ENCODE measurements at places on chromosomes 7 and 10. TPM values are rescaled to one million over a fixed set of nuclear protein-coding genes. Genes with fewer than 3 reads are reported as not detected.

Gene PDE6C
- not detected for total RNA-seq

- H3K27me3 ChIP-seq = no peaks in the 10 kb centered on the region
- no peak overlapping the region for H3K4me3 ChIP-seq
- peaks cover 18% of the 10 kb centered on the region for H3K4me1 ChIP-seq
- peak; percentile 60 for DNase-seq
- H3K27ac ChIP-seq = peak overlapping the region; percentile 91
Observed at GRCh38 chr7:867001-867405, 9.4 kb upstream of the GET4 start.

Gene CHCHD3
- total RNA-seq = 78.1 TPM

DNA sequence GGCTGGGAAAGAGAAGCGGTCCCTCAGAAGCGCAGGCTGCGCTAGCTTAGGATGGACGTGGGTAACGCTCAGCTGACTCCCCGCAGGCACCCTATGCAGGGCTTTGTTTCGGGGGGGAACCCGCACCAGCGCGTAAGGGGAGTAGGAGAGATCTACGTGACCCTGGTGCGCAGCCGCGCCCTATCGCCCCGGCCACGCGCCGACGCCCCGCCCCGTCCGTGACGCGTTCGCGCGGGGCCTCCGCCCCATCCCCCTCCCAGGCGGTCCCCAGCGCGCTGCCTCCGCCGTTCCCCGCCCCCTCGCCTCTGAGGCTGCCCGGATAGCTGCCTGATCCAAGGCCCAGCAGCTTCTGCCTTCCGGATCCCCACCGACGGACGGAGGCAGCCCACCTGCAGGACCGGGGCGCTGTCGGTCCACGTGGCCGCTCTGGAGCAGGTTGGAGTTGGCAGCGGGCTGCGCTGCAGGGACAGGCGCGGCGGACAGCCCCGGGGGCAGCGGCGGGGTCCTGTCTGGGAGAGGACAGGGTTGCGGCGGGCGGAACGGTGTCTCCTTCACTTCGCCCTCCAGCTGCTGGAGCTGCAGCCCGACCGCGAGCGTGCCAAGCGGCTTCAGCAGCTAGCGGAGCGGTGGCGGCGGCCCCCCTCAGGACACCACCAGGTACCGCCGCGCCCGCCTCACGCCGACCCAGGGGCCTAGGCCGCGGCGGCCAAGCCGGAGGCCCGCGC is at the start of gene VDAC2:
VDAC2 (plus strand) TSS at position 515 of the 725 bp plus-strand sequence. CDS start 363 bp downstream, outside the sequence.
- peak; percentile 93 for DNase-seq
- no peaks in the 10 kb centered on the region for H3K27me3 ChIP-seq
- H3K36me3 ChIP-seq = no peaks in the 10 kb centered on the region

DNA sequence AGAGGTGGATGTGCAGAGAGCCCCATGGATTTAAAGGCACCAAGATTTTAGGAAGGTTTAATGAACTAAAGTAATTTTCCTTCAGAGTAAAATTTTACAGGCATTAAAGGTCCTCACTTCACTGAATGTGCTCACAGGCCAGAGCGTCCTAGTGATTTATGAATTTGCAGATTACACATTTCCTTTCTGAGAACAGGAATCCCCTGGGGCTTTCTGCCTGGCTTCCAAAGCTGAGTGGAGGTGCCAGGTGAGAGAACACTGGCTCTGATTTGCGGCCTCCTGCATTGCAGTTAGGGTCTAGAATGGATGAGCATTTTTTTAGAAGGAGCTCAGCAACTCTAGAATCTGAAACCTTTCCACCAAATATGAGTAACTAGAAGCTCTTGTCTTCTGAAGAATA is 194.3 kb downstream of the SORCS3 start:
- H3K36me3 ChIP-seq = no peaks in the 10 kb centered on the region
- no peaks in the 10 kb centered on the region for H3K27me3 ChIP-seq
- no peaks in the 10 kb centered on the region for H3K4me1 ChIP-seq
